ENCODE measurements at places on chromosomes 4 and X.

DNA sequence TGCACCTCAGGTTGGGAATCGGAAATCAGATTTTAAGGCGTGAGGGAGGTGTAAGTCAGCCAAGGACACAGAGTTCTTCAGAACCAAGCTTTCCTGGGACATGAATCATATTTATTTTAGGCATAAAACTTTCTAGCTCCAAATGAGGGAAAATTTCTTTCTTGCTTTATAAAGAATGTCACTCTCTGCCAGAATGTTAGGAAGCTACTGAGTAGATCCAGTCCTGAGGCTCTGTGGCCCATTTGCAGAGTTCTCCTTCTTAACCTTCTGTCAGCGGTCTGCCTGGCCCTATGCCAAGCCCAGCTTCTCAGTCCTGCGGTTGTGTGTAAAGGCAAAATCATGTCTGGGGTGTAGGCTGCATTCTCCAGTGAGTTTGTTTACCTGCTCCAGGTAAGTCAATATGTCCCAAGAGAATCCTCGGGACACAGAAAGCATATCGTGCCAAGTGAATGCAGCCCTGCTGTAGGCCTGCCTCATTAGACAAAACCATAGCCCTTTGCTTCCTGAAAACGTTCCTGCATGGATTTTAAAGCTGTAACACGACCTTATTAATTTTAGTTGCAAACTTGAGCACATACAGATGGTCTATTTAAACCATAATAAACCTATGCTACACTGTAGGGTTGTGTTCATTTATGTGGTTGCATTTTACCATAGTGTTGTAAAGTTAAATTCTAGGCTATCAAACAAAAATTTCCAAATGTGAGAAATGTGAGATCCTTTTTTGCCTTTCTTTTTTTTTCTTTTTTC, 29.2 kb upstream of the CCNI start:
- peak; percentile 67 for DNase-seq

DNA sequence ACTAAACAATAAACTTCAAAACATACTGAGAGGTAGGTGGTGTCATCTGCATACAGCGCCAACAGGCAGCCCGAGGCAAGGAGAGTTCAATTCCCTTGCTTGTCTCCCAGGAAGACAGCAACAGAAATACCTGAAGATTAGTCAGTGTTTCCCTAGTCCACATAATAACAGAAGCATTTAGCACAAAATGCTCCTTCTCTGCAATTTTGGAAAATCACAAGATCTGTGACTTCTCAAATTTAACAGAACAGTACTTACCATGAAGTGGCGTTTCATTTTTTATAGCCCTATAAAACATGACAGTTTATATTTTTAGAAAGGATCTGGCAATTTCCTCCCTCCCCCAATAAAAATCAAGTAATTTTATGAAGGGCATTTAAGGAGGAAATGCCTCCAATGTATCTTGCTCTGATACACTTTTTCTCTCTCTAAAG, 67.1 kb upstream of the MYOZ2 start:
- no peak for DNase-seq

- DNase-seq = no peak
Observed at GRCh38 chr4:105417624-105418023, 56.2 kb downstream of the PPA2 start.

DNA sequence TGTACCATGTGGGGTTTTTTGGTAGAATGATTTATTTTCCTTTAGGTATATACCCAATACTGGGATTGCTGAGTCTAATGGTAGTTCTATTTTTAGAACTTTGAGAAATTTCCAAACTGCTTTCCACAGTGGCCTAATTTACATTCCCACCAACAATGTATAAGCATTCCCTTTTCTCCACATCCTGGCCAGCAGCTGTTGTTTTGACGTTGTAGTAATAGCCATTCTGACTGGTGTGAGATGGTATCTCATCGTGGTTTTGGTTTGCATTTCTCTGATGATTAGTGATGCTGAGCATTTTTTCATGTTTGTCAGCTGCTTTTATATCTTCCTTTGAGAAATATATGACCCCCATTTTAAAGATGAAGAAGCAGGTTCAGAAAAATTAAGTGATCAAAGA, 153.7 kb downstream of the CBR4 start:
- DNase-seq = no peak

- DNase-seq = no peak
Observed at GRCh38 chr4:55077577-55077976, 47.8 kb downstream of the KDR start.

DNA sequence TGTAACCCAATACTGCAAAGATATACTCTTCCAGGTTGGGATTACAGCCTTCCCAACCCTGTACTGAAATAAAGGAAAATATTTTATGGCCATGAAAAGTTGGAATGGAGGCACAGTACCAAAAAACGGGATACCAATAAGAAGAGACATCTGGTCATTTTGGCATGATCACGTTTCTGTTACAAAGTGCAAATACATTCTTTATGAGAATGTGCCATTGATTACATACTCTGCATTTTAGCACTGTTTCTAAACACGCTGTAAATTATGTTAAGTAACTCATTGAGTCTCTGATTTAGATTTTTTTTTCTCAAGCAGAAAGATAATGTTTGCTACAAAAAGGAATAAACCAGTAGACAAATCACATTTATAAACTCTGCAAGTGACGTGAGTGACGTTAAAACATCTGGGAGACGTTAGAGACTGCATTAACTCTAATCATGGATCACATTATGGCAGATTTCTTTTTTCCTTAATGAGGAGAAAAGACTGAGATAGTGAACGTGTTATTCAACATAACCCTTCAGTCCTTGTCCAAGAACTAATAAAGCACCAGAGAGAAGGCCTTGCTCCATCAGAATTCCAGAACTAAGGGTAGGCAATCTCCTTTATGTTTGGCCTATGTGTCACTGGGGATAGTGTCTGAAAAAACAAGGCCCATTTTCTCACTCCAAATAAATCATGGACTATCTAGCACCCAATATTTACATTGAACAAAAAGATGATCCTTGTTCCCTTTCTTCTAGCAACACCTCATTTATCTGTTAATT, 31.0 kb downstream of the UNC5C start:
- no peak for DNase-seq

DNA sequence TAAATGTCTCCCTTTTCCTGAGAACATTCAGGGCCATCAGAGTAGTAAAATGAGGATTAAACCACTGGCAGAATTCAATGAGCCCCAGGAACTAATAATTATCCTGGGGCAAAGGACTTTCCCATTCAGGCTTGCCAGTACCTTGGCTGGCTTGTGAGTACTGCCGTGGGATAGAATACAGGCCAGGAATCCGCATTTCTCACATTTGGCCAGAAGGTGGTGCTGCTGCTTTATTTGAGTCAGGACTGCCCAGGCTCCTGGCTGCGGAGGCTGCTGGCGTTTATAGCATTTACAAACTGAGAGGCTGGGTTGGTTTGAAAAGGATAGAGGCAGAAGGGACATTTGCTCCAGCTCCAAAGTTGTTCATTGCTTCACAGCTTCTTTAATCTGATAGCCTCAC, 91.4 kb downstream of the RTL9 start:
- DNase-seq = peak; percentile 83

DNA sequence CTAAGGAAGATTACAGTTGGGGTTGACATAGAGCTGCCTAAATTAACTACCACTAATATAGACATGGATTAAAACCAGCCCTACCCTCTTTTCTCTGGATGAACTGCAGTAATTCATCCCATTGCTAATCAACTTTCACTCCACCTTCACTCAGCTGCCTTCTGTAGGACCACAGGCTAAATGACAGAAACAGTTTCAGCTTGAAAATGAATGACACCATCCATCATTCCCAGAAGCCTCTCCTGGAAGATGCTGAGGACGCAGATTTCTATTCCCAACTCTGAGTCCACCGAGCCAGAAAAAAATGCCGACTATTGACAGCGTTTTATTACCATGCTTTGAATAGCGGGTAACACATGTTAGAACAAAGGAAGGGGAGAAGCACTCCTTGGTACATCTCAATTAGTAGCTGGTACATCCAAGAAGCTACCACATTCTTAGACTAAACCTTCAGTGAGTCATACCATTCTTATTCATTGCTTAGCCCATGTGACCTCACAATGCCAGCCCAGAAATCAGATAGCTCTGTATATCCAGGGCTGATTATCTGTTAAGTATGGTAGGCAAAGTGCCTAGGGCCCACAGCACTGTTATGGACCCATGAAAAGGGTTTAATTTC, 25.3 kb downstream of the DCX start:
- no peak for DNase-seq

DNA sequence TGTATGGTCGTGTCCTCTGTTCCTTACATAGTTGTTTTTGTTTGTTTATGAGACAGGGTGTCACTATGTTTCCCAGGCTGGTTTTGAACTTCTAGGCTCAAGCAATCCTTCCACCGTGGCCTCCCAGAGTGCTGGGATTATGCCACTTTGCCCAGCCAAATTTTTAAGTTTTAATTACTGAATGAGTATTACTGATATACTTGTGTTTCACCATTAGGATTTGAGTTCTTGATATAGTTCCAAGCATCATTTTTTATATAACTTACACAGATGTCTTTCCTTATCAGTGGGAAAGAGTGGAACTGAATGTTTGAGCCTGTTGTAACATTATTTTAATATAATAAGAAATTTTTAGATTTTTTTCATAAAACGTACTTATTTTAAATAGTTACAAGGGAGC, 20.4 kb downstream of the TMEM165 start:
- no peak for DNase-seq

GRCh38 chrX:10387011-10387410, 230.2 kb downstream of the CLCN4 start:
- DNase-seq = no peak

- DNase-seq = no peak
Observed at GRCh38 chr4:89347363-89348025, 39.9 kb upstream of the GPRIN3 start.

GRCh38 chr4:139253713-139254112, 26.3 kb downstream of the MGARP start:
- no peak for DNase-seq

- DNase-seq = no peak
Observed at GRCh38 chr4:19399001-19399400, 852.7 kb upstream of the SLIT2 start.

DNA sequence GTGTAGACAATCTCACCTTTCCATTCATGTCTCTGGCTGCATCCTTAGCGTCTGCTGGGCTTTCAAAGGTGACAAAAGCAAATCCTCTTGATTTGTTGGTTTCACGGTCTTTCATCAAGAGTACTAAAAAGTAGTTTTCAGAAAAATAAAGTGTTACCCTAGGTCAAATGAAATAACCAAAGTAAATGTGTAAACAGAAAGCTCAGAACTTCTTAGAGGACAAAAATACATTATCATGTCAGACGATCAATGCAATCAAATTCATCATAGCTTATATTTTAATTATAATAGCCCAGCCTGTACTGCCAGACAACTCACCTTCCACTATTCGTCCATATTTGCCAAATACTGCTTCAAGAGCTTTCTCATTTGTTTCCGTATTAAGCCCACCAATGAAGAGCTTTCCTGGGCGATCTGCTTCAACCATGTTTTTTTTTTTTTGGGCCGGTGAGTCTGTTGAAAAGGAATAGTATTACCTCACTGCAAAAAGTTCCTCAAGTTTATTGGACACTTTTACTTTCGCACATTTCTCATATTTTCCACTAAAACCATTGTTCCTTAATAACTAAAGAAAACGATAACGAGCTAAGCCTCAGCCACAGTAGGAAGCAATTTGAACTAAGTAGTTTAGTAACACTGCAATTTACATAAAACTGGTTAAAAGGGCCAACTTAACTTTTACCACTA, 1.4 kb downstream of the RBMX start:
- DNase-seq = no peak

GRCh38 chr4:158538176-158538575, 16.5 kb downstream of the RXFP1 start:
- no peak for DNase-seq

DNA sequence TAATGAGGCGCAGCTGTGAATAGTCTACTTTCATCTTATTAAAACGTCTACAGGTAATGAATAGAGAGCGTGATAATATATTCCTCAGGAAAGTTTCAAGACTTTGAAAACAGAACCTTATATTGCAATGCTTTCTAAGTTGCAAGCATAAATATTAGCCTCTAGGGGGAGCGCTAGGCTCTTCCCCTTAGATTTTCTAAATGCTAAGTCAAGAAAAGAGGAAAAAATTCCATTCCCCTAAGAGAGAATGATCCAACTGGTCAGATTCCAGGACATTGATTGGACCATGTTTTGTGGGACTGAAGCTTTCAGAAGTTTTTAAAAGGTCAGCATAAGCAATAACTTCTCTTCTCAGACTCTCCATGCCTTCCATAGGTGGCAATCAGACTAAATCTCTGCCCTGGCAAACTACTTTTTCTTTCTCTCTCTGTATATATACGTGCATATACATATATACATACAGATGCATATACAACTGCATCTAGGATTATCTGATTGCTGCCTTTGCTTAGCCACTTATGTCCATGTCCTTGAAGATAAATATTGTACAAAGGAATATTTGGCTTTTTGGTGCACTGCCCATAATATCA, 492.9 kb downstream of the INPP4B start:
- no peak for DNase-seq

DNA sequence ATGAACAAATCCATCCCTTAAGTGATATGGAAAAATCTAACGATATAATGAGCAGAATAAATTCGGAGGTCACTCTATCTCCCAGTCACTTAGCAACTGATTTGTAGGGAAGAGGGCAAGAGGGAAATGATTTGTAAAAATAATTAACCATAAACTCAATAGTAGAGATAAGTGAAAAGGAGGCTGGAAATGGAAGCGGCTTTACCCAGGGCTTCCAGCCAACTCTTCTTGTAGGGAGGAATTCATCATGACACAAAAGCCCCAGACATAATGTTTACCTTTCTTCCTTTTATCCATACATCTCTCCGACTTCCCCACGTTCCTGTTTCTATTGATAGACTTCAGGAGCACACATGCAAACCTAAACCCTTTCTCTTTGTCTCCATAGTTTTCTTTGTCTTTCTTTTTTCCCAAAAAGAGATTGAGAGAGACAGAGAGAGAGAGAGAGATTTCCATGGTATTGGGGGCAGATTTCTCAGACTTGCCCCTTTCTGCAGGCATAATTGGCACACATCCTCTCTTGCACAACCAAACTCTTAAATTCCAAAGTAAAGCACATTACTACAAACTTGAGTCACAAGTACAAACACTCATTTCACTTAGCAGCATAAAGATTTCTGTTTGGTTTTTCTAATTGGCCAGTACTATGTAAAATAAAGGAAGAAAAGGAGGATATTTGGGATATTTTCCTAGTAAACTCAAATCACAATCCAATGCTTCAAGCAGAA, 140.9 kb downstream of the MAPK10 start:
- DNase-seq = peak; percentile 66

GRCh38 chr4:188647820-188648370, 508.7 kb downstream of the TRIML1 start:
- no peak for DNase-seq

- DNase-seq = no peak
Observed at GRCh38 chr4:101083131-101083530, 264.2 kb downstream of the PPP3CA start.

Data from mucosa of gallbladder (tissue), 1 donor.